ENCODE measurements at places on chromosomes 16 and 17.
A peak's percentile ranks its signal among the peaks of the same experiment; 100 is the strongest.

DNA sequence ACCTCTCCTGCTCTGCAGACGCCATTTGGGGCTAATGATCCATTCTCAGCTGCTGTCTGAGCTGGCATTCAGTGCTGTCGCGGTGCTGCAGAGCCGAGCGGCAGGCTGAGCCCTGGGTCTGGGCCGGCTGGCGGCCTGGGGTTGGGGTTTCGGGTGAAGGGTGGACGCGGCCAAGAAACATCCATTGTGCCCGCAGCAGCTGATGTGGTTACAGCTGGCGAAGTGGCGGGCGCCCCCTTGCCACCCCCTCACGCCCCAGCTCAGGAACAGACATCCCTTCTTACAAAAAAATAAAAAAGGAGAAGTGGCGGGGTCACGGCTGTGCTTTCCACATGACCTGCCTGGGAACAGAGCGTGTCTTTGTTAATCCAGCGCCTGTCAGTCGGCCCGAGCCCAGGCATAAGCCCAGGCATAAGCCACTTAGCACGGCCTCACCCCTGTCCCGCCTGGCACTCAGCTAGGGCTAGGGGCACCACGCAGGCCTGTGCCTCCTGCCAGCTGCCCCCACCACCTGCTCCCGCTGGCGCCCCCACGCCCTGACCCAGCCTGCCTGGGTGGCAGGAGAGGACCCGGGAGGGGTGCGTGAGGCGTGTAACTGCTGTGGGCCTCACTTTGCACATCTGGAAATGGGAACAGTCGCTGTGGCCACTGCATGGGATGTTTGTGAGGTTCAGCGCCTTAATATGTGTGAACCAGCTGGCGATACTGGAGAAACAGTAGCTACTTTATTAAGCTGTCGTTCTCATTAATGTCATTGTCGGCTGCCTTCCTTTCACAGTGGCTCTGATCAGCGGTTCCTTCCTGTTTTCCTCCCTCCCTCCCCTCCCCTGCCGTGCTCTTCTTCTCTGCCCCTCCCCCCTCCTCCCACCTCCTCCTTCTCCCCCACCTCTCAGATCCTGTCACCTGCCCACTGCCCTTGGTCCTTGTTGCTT, 197.7 kb upstream of the CIBAR2 start:
- DNase-seq: no peak

GRCh38 chr16:86087896-86088230, 188.9 kb downstream of the IRF8 start:
- DNase-seq: no peak

GRCh38 chr16:70723740-70724145, 37.9 kb upstream of the MTSS2 start:
- no peak for DNase-seq

DNA sequence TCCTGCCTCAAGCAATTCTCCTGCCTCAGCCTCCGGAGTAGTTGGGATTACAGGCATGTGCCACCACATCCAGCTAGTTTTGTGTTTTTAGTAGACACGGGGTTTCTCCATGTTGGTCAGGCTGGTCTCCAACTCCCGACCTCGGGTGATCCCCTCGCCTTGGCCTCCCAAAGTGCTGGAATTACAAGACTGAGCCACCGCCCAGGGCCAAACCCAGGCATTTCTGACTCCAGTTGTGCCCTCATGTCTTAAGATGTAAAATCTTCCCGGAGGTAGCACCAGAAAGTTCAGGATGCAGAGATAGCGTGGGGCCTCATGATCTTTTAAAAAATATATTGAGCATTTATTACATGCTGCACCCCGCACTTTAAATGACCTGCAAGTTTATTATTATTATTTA, 12.8 kb upstream of the SMG1 start:
- no peak for DNase-seq

- no peak for DNase-seq
Observed at GRCh38 chr16:75106351-75107274, 10.0 kb downstream of the LDHD start.

GRCh38 chr16:53950677-53951076, 246.7 kb downstream of the FTO start:
- DNase-seq: no peak

DNA sequence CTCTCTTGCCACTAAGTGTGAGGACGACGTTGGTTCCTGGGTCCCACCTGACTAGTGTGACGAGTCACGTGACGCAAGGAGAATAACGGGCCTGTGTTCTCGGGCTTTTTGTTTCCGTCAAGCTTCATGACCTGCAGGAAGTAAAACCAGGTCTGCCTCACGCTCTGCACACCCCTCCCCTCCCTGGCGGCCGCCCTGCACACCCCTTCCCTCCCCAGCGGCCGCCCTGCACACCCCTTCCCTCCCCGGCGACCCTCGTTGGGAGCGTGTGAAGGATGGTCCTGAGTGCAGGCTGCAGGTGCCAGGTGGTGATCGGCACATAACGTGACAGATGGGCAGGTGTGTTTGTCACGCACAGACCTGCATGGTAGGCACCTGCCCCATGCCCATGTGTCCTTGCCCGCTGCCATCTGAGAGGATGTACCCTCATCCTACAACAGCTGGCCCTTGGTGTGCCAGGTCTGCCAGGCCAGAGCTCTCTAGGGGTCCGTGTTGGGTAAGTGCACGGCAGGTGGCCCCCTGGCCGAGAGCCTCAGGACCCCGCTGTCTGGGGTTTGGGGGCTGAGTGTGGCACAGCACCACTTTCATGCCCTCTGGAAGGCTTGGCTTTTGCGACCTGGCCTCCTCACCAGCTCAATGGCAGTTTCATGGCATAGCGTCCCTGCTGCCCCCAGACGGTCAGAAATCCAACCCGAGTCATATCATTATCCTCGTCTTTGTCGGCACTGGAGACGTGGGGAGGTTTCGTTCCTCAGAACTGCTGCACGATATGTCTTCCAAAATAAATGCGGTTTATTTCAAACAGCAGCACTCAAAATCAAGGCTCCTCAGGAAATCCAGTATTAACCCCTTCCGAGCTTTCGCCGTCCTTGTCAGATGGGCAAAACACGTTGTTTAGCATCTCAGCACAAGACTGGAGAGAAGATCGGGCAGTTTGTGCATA, 191.8 kb upstream of the CHMP6 start:
- DNase-seq: no peak

GRCh38 chr17:48456589-48456988, 26.6 kb upstream of the SKAP1 start:
- peak; percentile 72 for DNase-seq

- DNase-seq: no peak
Observed at GRCh38 chr17:28999206-28999605, 6.6 kb downstream of the SEZ6 start.

- no peak for DNase-seq
Observed at GRCh38 chr16:8293413-8293812, 296.9 kb downstream of the TMEM114 start.

DNA sequence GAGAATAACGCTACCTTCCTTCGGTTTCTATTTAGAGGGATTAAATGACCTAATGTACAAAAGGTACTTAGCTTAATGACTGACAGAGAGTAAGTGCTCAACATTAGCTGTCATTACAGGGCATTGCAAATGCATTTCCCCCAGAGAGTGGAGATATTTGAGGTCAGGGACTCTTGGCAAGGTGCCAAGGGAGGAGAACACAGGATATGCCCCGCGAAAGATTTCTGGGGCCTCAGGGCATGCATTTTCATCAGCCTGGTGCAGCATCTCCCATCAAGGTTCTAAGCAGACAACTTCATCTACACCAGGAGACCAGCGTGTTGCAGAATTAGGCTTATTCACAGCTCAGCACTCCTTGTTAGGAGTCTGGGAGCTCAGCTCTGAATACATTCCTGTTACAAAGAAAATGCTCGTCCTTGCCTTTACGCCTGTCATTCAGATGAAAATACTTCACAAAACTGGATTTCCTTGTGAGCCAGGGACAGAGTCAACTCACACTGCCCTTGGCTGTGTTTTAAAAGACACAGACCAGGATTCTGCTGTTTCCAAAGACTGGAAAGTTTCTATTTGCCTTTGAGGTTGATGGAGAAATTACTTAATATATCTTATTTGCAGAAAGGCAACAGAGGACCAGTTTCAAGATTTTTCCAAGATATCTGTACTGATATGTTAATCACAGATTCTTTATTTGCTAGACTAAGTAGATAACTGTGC, 108.2 kb downstream of the VAT1L start:
- DNase-seq: no peak

DNA sequence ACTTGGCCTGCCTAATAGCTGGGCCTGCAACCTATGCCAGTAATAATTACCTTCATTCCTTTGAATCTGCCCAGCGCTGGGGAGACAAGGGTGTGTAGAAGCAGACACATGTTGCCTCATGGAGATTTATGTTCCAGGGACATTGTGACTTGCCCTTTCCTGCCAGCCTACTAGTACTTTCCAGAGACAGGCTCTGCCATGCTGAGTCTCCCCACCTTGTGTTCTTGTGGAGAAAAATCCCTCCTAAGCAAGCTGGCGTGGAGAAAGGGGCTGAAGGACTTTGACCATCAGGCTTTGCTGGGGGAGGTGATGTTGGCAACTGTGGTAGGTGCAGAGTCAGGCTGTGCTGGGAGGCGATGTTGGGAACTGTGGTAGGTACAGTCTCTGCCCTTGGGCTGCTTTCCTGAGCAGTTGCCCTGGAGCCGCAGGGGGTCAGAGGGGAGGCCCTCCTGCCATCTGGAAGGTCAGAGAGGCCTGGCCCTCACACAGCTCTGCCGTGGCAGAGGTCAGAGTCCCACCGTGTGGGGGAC, 4.0 kb downstream of the KSR1 start:
- no peak for DNase-seq

DNA sequence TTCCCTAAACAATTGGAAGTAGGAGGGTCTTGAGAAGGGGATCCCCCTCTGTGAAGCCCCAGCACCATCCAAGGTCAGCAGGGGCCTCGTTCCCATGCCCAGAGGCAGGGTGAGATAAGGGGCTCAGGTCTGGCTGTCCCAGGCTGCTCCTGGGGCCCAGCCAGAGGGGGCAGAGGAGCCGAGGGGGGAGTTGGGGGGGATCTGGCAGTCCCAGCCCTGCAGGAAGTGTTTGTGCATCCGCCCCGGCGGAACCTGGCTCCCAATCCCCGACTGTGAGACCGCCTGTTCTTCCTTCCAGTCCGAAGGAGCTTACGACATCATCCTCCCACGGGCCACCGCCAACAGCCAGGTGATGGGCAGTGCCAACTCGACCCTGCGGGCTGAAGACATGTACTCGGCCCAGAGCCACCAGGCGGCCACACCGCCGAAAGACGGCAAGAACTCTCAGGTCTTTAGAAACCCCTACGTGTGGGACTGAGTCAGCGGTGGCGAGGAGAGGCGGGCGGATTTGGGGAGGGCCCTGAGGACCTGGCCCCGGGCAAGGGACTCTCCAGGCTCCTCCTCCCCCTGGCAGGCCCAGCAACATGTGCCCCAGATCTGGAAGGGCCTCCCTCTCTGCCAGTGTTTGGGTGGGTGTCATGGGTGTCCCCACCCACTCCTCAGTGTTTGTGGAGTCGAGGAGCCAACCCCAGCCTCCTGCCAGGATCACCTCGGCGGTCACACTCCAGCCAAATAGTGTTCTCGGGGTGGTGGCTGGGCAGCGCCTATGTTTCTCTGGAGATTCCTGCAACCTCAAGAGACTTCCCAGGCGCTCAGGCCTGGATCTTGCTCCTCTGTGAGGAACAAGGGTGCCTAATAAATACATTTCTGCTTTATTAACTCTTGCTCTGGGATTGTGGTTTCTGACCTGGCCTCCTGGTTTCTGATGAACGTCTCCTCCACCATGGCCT, 14.9 kb downstream of the GPRC5C start:
- DNase-seq: no peak

DNA sequence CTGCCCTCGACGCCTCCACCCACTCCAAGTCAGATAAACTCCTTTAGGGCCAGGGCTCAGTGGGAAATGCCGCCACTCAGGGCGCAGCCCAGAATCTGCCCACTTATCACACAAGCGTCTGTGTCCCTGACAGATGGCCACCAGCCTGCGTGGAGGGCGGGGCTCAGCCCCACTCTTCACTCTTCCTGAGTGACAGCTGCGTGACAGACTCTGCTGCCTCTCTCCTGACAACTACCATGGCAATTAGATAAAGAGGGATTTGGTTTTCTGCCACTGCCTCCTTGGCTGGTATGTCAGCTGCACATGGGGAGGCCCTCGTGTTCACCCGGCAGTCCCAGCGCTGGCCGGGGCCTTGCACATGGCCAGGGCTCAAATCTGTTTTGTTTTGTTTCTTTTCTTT, 96.2 kb downstream of the RTN4RL1 start:
- DNase-seq: no peak

- no peak for DNase-seq
Observed at GRCh38 chr16:88045820-88046303, 94.6 kb downstream of the BANP start.

GRCh38 chr17:21169496-21169895, 42.7 kb downstream of the DHRS7B start:
- DNase-seq: no peak

DNA sequence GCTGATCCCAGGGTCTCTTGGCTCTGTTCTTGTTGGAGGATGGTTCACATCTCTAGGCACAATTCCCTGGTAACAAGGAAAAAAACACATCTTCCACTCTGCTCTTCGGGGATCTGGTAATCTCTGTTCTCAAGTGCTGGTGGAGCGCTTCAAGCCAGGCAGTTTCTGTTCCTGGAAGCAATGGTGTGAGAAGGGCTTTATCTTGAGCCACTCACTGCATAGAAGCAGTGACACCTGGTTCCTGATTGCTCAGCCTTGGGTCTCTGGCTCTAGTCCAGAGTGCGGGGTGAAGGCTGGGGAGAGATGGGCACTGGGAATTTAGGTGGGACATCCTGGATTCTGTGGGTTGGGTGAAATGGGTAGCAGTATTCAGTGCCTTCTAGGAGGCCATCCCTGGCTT, 14.1 kb downstream of the AKAP1 start:
- DNase-seq: no peak

- no peak for DNase-seq
Observed at GRCh38 chr17:60902399-60902798, 224.7 kb downstream of the BCAS3 start.

GRCh38 chr17:77909236-77909635, 49.3 kb upstream of the TNRC6C start:
- no peak for DNase-seq

DNA sequence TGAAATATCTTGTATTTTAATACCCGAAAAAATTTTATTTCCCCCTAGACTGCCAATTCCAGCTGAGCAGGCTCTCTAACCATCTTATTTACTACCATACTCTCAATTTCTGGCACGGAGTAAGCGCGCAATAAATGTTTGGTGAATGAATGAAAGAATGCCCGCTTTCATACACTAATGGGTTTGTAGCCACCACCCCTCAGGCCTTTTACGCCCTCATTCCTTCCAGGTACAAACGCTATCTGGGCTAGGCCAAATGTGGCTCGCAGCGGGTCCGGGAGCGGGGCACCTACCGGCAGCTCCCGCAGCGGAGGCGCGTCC, 536 bp upstream of the PLD2 start:
- DNase-seq: no peak

GRCh38 chr17:57953219-57953618, 2.0 kb downstream of the CUEDC1 start:
- no peak for DNase-seq

- no peak for DNase-seq
Observed at GRCh38 chr17:45270828-45271418, 9.0 kb upstream of the SPATA32 start.

All from A172 (cell line).